A549 treated with CpdA at 1 μM for 4 hours (cell line): ENCODE measurements at places on chromosomes 7 and 10. TPM values are rescaled to one million over a fixed set of nuclear protein-coding genes. Genes with fewer than 3 reads are reported as not detected.

The MSS51 gene
- total RNA-seq = 0.40 to 0.58 TPM (median 0.48 TPM) in 5 replicates

The ANKRD2 gene
- 2.5 to 4.8 TPM (median 4.0 TPM) in 5 replicates for total RNA-seq

The CYP3A4 gene
- not detected in 5 replicates for total RNA-seq

The FAM13C gene
- 0.08 to 0.32 TPM (median 0.14 TPM) in 4 of 5 replicates, not detected in the other for total RNA-seq

The PTPRE gene
- 1.9 to 3.7 TPM (median 3.0 TPM) in 5 replicates for total RNA-seq

The ATOH7 gene
- 0.17 to 0.48 TPM (median 0.31 TPM) in 5 replicates for total RNA-seq

The OR13A1 gene
- total RNA-seq = not detected in 5 replicates

The SLC39A12 gene
- not detected in 5 replicates for total RNA-seq

The LIPJ gene
- total RNA-seq = not detected in 5 replicates

The CYP2W1 gene
- 0.06 TPM in 1 of 5 replicates, not detected in the others for total RNA-seq

The ANKRD1 gene
- total RNA-seq = 4.4 to 8.4 TPM (median 6.5 TPM) in 5 replicates

The RADIL gene
- total RNA-seq = 1.2 to 2.4 TPM (median 1.6 TPM) in 5 replicates

The NRP1 gene
- total RNA-seq = 76.7 to 126 TPM (median 97.3 TPM) in 5 replicates

The ST7 gene
- total RNA-seq = 25.8 to 28.1 TPM (median 26.3 TPM) in 5 replicates

The ARHGEF35 gene
- total RNA-seq = 0.22 to 0.40 TPM (median 0.27 TPM) in 5 replicates

The CDK1 gene
- 83.6 to 107 TPM (median 92.5 TPM) in 5 replicates for total RNA-seq

The EPDR1 gene
- total RNA-seq = 69.7 to 80.3 TPM (median 75.1 TPM) in 5 replicates

The GCK gene
- total RNA-seq = 0.02 TPM in 1 of 5 replicates, not detected in the others

The HELLS gene
- total RNA-seq = 28.8 to 36.0 TPM (median 31.7 TPM) in 5 replicates

The ELN gene
- 0.07 to 0.13 TPM (median 0.09 TPM) in 4 of 5 replicates, not detected in the other for total RNA-seq

The NME8 gene
- not detected in 5 replicates for total RNA-seq

The CYP26A1 gene
- 2.2 to 3.4 TPM (median 3.0 TPM) in 5 replicates for total RNA-seq

The TLL2 gene
- 0.07 to 0.19 TPM (median 0.12 TPM) in 5 replicates for total RNA-seq

The KIAA1217 gene
- 2.8 to 4.9 TPM (median 3.2 TPM) in 5 replicates for total RNA-seq

The CNPY1 gene
- not detected in 5 replicates for total RNA-seq

The ZNF425 gene
- total RNA-seq = 1.0 to 1.5 TPM (median 1.4 TPM) in 5 replicates

The UTF1 gene
- total RNA-seq = 0.07 to 0.16 TPM (median 0.14 TPM) in 3 of 5 replicates, not detected in the others

The AZGP1 gene
- not detected in 5 replicates for total RNA-seq
